Stimulated activated CD8-positive, alpha-beta memory T cell treated with anti-CD3 and anti-CD28 coated beads, Interleukin-4, amount 100 ng/mL, for 4 hours (primary cell): ENCODE measurements at places on chromosomes 5 and 9.

DNA sequence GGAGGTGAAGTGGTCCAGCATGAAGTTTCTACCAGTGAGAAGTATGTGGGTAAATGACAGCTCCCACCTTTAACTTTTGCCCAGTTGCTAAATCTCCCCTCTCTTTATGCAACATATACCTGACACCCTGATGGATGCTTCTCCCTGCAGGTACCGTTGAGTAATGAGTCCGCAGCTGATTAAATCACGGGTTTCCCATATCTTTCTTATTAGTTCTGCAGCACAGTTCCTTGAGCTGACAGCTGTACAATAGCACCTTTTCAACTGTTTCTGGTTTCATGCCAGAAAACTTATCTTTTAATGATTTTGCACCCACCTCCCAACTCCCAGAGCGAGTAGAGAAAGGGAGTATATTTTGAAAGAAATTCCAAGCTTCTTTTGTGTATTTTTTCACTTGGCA is 161.0 kb upstream of the TUT7 start:
- DNase-seq = no peak

GRCh38 chr5:159322180-159322579 is 8.1 kb downstream of the IL12B start:
- DNase-seq = no peak

DNA sequence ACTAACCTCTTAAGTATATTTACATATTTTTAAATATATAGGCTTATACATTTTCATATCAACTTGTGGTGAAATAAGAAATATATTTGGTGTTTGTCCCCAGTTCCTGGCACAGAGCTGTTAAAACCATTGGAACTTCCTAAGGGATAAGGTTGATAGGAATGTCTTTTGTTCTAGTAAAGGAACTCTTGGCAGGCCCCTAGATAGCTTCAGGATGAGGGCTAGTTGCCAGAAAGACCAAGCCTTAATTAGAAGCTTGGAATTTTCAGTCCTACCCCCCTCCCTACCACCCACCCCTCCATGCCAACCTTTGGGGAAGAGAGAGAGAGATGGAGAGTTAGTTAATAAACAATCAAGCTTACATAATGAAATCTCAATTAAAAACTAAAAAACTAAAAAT is 638.6 kb upstream of the ACO1 start:
- DNase-seq = no peak

DNA sequence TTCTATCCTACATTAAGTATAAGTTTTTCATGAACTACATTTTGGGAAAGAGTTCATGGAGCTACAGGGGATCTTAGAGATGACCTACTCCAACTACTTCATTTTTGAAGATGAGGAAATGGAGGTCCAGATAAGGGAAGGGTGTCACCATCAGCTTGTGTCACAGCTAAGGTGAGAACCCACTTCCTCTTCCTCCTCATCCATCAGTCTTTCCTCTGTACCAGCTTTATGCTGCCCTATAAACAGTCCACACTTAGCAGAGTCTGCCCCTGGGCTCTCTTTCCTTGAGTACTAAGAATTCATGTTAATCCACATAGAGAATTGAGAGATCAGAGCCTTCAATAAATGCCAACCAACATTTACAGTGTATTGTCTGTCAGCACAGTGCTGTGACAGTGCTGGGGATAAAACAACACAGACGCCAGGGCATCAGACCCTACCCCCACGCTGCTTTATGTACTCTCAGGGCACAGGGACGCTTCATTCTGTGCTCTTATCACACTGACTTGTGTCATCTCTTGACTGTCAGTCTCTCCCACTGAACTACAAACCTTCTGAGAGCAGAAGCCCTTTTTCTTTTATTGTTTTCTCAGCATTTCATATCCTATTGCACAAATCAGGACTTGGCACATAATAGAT is 22.1 kb downstream of the ADRB2 start:
- no peak for DNase-seq

DNA sequence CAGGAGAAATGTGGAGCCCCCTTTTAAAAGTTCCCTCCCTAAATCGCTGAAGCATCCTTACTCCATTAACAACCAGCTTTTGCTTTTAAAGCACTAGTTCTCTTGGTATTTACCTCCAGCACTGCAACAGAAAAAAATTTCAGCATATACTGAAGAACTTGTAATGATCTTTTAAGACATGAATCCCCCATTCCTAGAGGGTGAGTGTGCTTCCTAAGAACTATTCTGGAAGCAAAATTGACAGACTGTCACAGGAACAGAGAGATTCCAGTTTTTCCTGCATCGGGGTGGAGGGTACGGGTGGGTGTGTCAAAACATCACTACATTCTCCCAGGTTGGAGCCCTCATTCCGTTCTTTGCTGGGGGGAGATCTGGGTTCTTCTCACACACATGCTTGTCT is 151.9 kb downstream of the EBF1 start:
- no peak for DNase-seq

DNA sequence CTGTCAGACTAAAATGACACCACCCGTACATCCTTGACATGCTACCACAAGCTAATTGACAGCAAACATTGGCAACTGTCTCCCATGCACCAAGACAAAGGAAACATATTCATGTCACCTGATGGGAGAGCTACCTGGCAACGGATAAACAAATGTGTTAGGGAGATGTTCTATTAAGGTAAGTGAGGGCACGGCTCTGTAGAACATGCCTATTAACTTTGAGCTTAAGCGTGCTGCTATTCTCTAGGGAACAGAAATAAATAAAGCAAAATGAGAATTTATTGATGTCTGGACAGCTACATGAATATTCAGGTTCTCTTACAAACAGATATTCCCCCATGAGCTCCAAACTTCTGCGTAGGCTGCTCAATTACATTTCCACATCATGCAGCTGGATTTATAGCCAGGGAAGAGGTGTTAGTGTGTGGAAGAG is 361.4 kb upstream of the RFX3 start:
- no peak for DNase-seq

DNA sequence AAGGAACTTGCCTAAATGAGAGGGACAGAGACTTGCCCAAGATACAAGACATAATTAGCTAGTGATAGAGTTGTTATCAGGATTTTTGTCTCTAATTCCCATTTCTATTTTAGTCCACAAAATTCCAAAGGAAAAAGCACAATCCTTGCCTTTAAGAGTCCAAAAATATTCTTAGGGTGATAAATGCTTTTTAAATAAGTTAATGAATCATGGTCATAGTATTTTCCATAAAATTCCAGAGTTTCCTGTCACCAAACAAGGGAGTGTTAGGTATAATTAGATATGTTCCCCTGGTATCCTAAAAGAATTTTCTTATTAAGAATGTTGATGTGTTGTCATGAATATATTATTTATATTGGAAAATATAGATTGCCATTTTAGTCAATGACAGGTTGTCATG is 21.8 kb upstream of the CEP72 start:
- no peak for DNase-seq
